AML-193 (cell line): ENCODE measurements at places on chromosomes 2 and 18.

- DNase-seq, result peak; percentile 6
Observed at GRCh38 chr18:51074605-51075004, 44.6 kb downstream of the SMAD4 start.

DNA sequence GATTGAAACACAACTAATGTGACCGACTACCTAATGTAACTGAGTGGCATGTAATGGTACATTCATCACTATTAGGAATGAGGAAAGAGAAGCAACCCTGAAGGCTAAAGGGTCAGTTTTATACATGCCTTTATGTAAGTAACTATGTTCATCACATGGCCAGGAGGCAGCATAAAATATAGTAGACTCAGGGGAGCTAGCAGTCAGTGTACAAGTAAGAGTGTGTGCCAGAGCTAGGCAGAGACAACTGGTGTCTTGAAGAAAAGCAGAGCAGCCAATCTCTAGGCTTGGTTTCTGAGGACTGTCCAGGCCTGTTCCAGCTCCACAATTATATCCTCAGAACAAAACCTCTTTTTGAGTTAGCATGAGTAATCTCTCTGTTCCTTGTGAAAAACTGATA lies 18.1 kb downstream of the SMAD2 start:
- no peak for DNase-seq

DNA sequence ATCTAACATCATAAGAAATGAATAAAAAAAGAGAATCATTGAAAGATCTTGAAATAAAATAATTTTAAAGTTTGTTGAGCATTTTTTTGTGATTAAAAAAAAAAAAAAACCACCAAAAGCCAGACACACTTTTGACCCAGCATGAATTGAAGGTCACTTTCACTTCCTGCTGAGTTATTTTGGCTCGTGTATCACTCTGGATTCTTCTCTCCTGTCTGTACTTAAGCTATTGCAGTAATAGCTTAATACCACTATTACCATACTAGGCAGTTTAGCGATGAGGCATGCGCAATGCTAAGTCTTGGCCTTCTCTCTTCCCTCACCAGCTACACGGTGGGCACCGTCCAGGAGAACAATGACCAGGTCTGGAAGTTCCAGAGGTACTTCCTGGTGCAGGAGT lies 54.5 kb upstream of the SPP2 start:
- DNase-seq, result no peak

DNA sequence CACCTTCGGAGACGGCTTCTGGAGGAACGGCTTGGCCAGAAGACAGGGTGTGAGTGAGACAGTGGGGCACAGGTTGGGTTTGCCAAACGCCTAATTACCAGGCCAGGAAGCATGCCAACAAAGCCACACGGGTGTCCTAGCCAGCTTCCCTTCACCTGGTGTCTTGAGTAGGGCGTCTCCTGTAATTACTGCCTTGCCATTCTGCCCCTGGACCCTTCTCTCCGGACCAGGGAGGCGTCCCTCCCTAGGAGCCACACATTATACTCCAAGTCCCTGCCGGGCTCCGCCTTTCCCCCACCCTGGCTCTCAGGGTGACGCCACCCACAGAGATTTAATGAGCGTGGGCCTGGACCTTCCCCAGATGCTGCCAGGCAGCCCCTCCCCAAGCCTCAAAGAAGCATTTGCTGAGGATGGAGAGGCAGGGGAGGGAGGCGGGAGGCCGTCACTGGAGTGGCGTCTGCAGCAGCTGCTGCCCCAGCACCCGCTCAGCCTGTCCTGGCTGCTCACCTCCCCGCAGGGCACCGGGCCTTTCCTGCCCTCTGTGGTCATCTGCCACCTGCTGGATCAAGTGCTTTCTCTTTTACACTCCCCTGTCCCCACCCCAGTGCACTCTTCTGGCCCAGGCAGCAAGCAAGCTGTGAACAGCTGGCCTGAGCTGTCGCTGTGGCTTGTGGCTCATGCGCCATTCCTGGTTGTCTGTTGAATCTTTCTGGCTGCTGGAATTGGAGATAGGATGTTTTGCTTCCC lies 20.7 kb downstream of the FOSL2 start:
- no peak for DNase-seq

DNA sequence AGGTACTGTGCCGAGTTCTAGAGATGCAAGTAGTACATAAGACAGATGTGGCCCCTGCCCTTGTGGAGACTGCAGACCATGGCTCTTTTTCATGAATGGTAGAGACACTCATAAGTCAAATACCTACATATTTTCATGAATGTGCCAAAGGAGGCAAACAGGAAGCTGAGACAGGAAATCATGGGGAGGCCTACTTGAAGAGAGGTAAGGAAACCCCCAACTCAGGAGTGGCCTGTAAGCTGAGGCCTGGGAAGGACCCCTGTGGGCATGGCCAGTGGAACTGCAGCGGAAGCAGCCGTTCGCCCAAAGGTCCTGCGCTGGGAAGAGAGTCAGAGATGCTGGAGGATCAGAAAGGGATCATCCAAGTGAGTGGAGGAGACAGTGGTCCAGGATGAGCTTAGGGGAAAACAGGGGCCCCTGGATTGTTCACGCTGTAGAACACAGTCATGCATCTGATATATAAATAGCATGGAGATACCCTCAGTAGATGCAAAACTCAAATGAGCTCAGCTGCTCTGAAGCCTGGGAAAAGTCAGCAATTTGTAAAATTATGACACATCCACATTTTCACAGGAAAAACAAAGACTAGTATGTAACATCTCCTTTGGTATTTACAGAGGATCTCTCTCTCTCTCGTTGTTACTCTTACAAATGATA lies 228.9 kb downstream of the NEDD4L start:
- DNase-seq, result no peak

GRCh38 chr2:183035954-183036669 lies 2.1 kb downstream of the NCKAP1 start:
- peak; percentile 53 for DNase-seq

GRCh38 chr2:68832233-68832869 lies 38.8 kb downstream of the BMP10 start:
- DNase-seq, result no peak

DNA sequence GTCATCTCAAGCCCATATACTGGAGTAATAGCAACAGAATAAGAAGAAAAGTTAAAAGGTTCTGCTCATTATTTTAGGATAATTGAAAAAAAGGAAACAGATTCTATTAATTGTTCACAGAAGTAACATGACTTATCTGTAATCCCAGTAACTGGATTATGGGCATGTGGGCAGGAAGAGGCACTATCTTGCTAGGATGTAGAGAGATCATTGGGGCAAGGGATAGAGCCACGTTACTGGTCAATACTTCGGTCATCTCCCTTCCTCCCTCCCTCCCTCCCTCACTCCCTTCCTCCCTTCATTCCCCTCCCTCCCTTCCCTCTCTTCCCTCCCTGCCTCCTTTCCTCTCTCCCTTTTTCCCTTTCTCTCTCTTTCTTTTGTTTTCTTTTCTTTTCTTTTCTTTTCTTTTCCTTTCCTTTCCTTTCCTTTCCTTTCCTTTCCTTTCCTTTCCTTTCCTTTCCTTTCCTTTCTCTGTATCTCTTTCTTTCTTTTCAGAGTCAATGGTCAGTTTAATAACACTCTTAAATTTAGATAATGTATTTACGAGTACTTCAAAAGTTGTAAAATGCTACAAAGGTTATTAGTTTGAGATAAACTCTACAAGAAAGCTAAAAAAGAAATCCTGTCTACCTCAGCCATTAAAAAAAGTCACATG lies 82.8 kb downstream of the FHOD3 start:
- no peak for DNase-seq

DNA sequence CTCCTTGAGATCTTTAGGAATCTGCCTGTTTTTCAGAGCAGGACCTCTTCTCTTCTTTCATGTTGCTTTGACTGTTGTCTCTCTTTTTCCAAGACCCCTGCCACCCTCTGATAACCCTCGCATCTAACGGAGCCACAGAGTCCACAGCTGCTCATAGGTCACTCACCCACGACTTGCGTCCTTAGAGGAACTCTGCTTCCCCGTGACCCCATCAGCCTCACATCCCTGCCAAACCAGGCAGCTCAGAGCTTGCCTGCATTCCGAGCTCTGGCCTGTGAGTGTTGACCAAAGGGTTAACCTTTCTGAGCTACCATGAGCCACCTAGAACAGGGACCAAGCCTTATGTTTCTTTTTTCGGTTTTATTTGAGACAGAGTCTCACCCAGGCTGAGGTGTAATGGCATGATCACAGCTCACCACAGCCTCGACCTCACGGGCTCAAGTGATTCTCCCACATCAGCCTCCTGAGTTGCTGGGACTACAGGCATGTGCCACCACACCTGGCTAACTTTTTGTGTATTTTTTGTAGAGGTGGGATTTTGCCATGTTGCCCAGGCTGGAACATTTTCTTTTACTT lies 36.4 kb downstream of the CABLES1 start:
- no peak for DNase-seq

DNA sequence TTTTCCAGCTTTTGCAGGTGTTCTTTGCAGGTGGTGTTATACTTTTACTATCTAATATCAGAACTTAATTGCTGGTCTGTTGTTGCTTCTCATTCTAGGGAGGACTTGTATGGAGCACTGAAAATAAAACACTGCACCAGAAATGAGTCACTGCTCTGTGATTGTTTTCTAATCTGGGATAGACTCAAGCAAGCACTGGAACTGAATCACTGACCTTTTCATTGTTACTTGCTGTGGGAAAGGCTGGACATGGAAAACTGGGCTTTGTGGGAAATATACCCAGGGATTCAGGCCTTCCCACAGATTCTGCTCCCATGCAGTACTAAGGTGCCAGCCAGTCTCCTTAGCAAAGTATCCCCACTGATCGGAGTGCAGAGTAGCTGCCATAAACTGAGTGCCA lies 470.0 kb upstream of the GCFC2 start:
- no peak for DNase-seq

DNA sequence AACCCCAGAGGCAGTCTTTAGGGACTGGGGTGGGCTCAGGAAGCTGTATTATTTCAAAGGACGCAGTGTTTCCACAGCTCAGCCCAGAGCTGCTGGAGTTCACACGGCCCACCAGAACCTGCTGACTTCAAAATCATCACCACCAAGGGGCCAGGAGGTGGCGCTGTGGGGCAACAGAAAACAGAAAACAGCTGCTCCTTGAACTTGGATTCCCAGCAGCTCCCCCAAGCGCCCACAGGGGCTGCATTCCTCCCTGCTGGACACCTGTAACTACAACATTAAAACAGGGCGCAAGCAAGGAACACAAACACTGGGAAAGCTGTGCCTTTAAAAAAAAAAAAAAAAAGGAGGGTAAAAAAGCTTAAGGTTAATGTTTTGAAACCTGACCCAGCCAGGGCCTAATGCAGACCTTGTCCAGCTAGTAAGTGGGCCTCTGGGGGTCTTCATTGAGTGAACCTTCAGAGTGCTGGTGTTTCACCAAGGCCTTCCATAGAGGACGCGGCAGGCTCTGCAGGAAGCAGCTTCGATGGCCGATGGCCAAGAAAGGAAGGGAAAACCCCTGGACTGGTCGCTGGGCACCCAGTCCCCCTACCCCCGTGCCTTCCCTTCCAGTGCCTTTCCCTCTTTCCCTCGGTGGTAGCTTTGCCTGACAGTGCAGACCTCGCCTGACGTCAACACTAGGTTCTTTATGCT lies 25.9 kb downstream of the MLPH start:
- peak; percentile 65 for DNase-seq

GRCh38 chr2:218329027-218329825 lies 27.4 kb upstream of the CATIP start:
- DNase-seq, result no peak

GRCh38 chr2:141968433-141968832 lies 162.4 kb downstream of the LRP1B start:
- no peak for DNase-seq

GRCh38 chr2:120863661-120864320 lies 128.1 kb downstream of the GLI2 start:
- DNase-seq, result no peak

GRCh38 chr18:30302181-30302580 lies 740.4 kb downstream of the DSC3 start:
- DNase-seq, result no peak

GRCh38 chr2:108971661-108972566 lies 17.1 kb downstream of the EDAR start:
- no peak for DNase-seq

DNA sequence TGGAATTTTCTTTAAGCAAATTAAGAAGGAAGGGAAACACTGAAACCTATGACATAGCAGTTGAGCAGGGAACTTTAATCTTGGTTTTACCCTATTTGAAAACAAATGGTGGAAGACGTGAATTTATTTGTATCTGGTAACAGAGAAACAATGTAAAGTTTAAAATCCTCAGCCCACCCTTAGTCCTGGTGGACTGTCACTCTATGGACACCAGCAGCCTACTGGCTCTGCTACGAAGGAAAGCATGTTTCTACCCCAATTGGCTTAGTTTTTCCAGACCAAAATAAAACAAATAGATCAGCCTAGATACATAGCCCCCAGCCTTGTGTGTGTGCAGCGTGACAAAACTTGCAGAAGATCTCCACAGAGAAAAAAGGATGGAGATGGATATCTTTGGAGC lies 7.4 kb downstream of the ZEB2 start:
- no peak for DNase-seq

DNA sequence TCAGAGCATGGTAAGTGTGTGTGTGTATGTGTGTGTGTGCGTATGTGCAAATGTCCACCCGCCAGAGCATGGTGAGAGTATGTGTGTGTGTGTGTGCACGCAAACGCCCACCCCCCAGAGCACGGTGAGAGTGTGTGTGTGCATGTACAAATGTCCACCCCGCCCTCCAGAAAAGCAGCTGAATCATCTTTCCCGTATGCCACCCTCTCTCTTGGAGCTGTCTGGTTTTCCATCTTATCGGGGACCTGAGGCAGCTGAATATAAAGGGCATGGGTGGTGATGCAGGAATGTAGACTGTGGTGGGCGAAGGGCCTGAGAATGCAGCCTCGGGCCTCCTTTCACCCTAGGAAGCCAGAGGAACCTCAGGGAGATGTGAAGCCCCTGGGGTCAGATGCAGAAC lies 66.9 kb downstream of the COPS7B start:
- no peak for DNase-seq

GRCh38 chr2:236318401-236318800 lies 54.2 kb upstream of the ASB18 start:
- DNase-seq, result no peak

DNA sequence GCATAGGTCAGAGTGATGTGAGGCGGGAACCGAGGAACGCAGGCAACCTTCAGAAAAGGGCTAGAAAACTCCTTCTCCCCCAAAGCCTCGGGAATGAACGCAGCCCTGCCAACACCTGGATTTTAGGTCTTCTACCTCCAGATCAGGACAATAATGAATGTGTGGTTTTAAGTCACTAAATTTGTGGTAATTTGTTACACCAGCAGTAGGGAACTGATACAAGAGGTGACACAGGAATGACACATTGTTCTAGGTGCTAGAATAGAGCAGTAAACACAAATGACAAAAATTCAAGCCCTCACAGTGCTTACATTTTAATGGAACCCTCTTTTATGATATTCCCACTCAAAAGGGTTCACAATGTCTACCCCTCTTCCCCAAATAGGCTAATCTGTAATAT lies 39.2 kb upstream of the EML4 start:
- no peak for DNase-seq

- DNase-seq, result no peak
Observed at GRCh38 chr2:234967201-234967869, 15.5 kb downstream of the SH3BP4 start.

DNA sequence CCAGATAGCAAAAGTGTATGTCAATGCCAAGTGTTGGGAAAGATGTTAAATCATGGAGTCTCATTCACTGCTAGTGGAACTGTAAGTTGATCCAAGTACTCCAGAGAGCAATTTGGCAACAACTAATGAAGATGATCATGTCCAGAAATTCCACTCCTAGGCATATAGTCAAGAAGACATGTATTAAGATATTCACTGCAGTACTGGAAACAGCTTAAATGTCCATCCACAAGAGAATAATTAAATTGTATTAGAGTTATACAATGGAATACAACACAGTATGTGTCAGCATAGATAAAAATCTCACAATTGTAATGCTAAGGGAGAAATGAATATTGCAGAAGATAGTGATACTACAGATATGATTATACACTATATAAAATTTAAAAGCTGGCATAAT lies 15.2 kb upstream of the LBH start:
- no peak for DNase-seq
